ENCODE measurements at places on chromosomes 13 and 19.
A peak's percentile ranks its signal among the peaks of the same experiment; 100 is the strongest.

DNA sequence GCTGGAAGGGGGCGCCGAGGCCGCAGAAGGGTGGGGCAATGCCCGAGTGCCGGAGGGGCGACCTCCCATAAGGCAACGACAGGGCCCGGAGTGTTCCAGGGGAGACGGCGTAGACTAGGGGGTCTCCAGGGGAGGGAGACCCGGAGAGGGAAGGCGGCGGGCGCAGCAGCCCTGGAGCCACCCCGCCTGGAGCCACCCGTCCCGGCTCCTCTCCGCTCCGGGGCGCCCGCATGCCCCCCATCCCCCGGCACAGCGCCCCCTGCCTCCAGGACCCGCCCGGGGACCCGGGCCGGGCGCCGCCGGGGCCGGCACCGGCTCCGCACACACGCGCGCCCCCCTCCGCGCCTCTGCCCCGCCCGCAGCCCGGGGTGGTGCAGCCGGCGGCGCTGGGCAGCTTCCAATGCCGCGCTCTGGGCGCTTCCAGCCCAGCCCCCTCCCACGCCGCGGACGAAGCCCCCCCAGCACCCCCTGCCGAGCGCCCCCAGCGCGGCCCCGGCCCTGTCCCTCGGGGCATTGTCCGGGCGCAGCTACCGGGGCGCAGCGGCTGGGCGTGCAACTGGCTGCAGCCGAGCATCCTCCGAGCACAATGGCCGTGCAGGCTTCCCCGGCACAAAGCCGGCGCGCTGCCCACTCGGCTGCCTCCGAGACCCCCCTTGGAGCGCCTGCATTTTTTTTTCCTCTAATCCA lies 519 bp downstream of the PTPRS start:
- no peak for DNase-seq

DNA sequence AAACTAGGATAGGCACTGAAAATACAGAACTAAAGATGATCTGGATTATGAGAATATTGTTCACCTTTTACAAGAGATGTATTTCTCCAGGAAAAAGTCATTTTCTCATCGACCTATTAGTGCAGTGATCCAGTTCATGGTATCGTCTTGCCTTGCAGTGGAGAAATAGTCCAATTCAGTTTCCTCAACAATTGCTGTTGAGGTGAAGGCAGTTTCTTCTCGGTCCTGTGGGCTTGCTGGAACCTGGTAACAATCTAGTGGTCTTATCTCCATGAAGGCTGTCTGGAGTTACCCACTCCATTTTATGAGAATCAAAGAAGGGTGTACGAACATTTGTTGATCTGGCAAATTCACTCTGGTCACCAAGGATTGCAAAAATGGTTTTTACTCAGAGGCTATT lies 266.8 kb downstream of the LHFPL6 start:
- DNase-seq = no peak

DNA sequence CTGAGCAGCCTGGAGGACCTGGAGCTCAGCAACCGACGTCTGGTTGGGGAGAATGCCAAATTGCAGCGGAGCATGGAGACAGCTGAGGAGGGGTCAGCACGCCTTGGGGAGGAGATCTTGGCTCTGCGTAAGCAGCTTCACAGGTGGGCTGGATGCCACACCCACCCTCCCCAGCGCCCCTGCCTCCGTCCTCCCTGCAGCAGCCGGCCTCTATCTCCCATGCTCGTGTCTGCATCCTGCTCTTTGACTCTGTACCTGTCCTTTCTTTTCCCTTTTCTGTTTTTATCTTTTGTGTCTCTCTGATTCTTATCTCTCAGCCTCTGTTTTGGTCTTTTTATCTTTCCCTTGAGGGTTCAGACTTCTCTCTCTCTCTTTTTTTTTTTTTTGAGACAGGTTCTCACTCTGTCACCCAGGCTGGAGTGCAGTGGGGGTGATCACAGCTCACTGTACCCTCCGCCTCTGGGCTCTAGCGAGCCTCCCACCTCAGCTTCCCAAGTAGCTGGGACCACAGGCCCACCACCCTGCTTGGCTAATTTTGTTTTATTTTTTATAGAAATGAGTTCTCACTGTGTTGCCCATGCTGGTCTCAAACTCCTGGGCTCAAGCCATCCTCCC lies 10.1 kb downstream of the KASH5 start:
- DNase-seq = no peak

GRCh38 chr13:94435604-94436226 lies 43.8 kb downstream of the DCT start:
- DNase-seq = peak; percentile 77

GRCh38 chr13:31037874-31038500 lies 105.5 kb downstream of the TEX26 start:
- no peak for DNase-seq

DNA sequence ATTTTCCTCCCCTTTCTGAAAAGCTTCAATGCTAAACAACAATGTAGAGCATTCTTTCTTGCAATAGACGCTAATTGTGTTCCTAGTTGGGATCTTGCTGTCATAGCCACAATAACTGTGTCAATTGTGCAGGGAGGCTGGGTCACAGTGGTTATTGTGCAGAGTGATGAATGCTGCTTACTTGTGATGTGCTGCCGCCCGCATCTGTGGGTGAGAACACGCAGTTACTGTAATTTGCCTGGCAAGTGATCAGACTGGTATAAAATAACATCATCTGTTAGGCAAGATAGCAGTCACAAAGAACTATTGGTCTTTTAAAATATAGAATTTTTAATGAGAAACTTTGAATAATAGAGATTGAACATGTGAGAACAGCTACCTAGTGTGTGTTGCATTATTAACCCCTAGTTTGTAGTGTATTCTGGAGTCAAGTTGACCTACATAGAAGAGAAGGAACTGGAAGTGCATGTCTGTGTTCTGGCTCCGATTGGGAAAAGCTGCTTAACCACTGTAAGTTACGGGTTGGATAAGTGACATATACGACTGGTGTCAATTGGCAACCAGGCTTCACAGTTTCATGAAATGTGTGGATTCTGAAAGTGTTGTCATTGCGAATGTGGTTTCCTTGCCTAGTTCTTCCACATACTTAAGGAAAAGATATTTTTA lies 43.6 kb downstream of the SLAIN1 start:
- DNase-seq = peak; percentile 78

DNA sequence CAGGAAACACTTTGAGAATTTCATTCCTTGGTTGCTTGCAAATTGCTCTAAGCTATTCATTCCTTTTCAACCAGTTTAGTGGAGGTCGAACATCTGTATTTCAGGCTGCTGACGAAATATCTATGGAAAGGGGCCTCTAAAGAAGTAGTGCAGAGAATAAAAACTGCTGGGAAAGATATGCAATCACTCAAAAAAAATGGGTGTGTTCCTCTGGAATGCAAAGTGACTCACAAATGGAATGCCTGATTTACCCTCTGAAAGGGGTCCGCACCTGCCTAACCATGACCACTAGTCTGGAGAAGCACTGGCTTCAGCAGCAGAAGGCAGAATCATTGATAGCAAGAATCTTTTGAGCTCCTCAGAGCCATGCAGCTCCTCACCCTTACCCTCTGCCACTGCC lies 129.4 kb downstream of the PCDH9 start:
- DNase-seq = no peak

- DNase-seq = no peak
Measured at GRCh38 chr13:21672796-21673538, 2.1 kb downstream of the FGF9 start.

DNA sequence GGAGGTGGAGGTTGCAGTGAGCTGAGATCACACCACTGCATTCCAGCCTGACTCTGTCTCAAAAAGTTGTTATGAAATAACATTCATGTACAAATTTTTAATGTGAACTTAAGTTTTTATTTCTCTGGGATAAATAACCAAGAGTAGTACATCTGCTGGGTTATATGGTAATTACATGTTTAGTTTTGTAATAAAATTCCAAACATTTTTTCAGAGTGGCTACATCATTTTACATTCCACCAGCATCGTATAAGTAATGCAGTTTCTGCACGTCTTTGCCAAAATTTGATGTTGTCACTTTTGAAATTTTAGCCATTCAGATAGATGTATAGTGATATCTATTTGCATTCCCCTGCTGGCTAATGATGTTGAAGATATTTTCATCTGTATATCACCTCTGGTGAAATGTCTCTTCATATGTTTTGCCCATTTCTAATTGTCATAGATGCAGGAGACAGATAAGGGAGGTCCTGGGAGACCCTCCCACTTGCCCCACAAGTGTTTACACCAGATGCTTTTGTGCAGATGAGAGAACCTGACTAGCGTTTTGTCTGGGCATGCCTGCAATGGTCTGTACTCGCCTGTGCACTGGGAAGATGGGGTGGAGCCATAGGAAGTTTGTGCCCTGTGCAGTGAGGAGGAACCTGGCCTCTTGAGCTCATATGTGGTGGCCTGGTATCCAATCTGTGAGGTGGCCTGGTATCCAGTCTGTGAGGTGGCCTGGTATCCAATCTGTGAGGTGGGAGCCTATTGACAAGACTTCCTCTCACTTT lies 12.7 kb upstream of the KBTBD6 start:
- DNase-seq = no peak

DNA sequence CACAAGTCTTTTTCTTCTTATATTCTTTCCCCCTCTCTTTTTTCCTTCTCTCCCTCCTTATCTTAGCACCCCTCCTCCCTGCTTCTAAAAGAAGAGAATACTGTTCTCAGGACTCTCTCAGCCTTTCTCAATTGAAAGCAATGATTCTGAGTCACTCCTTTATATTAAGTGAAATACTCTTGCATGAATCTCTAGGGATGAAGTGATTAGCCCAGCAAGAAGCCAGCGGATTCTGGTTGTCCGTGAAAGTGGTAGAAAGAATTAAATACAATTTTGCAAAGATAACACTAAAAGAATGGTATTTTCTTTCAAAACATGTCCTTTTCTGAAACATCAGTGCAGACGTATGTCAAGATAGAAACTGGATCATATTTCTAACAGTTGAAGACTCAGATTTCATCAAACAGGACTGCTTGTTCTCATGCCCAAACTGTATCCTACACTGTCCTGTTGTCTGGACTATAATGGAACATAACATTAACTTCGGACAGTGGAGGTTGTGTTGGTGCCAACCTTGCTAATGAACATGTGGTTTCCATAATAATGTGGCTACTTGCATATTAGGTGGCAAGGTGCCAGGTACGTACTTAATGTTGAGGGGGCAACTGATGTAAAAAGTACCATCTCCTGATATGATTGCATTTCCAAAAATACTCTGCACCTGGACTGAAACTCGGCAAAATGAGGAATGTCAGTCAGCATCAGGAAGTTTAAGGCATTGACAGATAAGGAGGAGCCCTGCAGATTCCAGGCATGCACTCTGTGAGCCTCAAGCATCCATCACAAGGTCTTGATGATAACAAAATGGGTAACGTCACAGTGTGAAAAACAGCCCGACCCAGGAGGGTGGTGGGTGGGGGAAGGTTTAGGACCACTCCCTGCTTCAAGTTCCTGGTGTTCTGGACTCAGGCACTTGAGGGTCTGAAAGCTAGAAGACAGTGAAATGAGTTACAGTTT lies 357.2 kb downstream of the DLEU7 start:
- peak; percentile 81 for DNase-seq

DNA sequence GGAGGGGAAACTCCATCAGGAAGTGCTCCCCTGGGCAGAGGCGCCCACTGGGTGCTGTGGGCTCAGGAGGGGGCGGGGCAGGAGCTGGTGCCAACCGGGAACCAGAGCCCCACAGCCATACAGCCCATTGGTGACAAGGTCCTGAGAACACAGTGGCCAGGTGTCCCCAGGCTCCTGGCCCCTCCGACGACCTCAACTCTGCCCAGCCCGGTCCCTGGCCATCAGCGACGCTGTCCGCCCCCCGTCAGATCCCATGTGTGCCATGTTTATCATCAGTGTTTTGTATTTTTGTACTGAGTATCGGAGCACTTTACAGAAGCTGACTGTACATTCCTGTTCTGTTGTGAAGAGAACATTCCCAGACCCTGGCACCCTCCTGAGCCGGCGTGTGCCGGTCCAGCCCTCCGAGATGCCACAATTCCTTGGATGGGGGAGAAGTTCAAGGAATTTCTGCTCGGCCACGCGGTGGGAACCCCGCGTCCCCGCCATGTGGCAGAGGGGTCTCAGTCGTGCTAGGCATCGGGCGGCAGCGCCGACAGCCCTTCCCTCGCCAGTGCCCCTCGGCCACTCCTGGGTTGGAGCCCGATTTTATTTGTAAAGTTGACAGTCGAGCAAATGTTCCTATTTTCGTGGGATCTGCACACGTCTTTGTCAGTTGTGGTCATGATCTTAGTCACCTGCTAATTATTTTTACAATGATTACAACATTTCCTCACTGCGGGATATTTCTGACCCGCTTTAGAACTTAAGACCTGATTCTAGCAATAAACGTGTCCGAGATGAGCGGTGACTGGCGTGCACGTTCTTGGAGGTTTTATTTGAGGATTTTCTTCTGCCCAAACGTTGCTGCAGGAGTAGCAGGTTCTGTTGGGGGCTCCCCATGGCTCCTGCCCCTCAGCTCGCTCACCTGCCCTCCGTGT lies 16.9 kb downstream of the PEX11G start:
- no peak for DNase-seq

DNA sequence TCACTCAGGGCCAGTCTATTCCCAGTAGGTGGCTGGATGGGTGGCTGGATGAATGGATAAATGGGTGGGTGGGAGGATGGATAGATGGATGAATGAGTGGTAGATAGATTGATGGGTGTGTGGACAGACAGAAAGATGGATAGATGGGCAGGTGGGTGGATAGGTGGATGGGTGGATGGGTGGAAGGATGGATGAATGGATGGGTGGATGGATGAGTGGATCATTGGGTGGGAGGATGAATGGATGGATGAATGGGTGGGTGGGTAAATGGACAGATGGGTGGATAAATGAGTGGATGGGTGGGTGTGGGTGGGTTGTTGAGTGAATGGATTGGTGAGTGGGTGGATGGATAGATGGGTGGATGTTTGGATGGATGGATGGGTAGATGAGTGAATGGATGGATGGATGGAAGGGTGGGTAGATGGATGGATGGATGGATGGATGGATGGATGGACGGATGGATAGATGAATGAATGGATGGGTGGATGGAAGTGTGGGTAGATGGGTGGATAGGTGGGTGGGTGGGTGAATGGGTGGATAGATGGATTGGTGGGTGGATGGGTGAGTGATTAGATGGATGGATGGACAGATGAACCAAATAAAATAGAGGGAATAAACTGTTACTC lies 27.1 kb upstream of the CCNE1 start:
- no peak for DNase-seq

GRCh38 chr19:23554548-23554947 lies 132.5 kb downstream of the ZNF675 start:
- DNase-seq = no peak

DNA sequence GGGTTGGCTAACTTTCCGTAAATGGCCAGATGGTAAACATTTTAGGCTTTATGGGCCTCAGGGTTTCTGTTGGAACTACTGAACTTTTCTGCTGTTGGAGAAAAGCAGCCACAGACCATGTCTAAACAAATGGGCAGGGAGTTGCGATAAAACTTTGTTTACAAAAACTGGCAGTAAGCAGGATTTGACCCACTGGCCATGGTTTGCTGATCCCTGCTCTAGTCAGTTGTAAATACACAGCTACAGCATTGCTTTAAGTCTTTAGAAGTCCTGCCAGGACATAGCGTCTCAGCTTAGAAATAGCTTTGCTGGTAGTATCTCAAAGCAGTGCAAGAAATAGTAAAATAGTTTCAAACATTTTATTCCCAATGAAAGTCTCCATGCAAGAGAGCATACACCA lies 88.4 kb downstream of the NALCN start:
- DNase-seq = no peak

- no peak for DNase-seq
Measured at GRCh38 chr19:33407140-33407551, 33.6 kb downstream of the CEBPG start.

- no peak for DNase-seq
Measured at GRCh38 chr13:84192125-84192524, 309.9 kb upstream of the SLITRK1 start.

- DNase-seq = peak; percentile 21
Measured at GRCh38 chr13:81639984-81640582, 1299.2 kb upstream of the SPRY2 start.

All from COLO829 (cell line).